Right ventricle myocardium inferior (tissue), 1 donor: ENCODE measurements at places on chromosomes 2 and 18. TPM values are rescaled to one million over a fixed set of nuclear protein-coding genes. Genes with fewer than 3 reads are reported as not detected.

GRCh38 chr2:70214953-70215549, 24.2 kb upstream of the C2orf42 start:
- DNase-seq: no peak

Gene DAPL1
- total RNA-seq: not detected

Gene MYOM1
- 611 TPM for total RNA-seq

Gene FSHR
- total RNA-seq: 0.14 TPM

DNA sequence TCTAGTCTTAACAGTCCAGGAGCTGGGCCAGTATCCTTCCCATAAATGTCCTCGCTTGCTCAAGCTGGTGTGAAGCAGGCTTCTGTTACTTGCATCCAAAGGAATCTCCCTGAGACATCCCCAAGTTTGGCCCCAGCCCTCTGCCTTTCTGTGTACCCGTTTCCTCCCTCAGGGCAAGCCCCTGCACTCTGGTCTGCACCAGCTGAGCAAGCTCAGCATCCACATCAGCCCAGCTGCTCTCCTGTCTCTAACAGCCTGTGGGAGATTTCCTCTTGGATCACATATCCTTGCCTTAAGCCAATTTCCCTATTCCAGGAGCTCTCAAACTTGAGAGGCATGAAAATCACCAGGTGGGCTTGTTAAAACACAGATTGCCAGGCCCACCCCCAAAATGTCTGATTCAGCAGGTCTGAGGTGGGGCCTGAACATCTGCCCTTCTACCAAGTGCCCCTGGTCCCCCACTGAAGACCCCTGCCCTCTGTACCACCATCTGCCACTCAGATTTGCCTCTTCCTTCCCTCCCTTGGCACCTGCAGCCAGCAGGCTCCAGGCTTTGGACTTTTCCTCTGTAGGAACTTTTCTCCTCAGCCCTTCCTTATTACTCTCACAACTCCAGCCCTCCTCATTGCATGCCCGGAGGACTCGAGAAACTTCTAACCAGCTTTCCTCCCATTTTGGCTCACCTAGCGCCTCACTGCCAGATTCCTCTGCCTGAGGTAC, 32.1 kb downstream of the REEP1 start:
- DNase-seq: no peak

Gene HOXD4
- total RNA-seq: not detected

DNA sequence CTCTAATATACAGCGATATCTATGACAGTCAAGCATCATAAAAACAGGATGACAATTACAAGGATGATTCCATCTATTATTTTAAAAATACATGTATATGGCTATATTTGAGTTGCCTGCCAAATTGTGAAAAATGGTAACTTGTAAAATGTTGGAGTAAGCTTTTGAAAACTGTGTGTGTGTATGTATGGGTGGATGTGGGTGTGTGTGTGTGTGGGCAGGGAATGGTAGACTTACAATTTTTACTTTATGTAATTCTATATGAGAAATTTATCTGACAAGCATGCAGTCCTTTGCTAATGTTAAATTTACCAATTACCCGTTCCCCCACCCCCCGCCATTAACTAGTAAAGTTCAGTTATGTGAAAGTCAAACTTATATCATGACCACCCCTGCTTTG, 14.0 kb downstream of the EPHA4 start:
- no peak for DNase-seq

Gene GNLY
- 3.4 TPM for total RNA-seq

Gene OBSL1
- total RNA-seq: 158 TPM

DNA sequence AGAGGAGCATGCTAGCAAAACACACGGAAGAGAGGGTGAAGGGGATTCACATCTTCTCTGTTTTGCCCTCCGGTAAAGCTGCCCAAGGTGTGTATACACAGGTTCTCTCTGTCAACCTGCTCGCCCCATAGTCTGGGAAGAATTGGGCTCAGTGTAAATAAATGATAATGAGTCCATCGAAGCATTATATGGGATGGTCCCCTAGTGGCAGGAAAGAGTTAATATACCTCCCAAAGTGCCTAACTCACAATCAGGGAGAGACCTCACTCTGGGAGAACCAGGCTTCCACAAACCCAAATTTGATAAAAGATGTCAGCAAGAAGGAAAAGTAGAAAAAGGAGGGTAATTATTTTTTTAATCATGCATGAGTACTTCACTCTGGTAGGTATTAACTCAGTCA, 262.2 kb upstream of the ZNF521 start:
- no peak for DNase-seq

- DNase-seq: no peak
Observed at GRCh38 chr18:26458526-26459232, 89.7 kb downstream of the KCTD1 start.

Gene TMEM198
- 2.7 TPM for total RNA-seq

Gene HOXD8
- 0.16 TPM for total RNA-seq

- no peak for DNase-seq
Observed at GRCh38 chr2:238233625-238234024, 6.2 kb downstream of the HES6 start.

- DNase-seq: no peak
Observed at GRCh38 chr2:37590119-37590571, 81.3 kb downstream of the CDC42EP3 start.

GRCh38 chr18:41732356-41732755, 222.7 kb upstream of the PIK3C3 start:
- DNase-seq: no peak

Gene RAB31
- 11.7 TPM for total RNA-seq

DNA sequence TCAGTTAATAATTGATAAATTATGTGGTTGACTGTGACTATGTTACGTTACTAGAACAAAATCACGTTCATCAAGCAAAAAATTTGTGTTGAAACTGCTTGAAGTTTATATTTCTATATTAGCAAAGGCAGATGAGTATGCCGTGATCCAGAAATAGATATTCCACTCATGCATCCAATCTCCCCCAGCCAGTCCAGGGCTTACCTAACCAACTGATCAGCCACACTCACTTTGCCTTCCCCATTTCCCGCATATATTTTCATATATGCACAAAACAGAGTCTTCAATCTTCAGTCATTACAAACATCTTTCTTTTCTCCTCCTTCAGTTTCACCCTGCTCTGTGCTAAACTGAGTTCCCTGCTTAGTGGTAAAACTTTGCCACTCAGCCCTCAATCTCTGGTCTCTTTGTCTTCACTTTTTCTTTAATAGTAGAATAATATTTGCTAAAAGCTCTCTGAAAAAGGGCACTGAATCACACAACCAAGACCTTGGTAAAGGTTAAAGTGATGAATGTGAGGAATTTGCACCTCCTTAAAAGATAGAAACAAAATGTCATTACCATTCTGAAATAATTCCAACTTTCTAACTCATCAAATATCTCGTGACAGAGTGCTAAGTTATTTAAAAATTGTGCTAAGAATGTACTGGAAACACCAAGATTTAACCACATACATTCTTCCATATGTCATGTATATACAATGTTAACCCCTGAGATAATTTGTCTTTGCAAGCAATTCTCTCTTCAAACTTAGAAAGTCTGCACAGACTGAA, 893.2 kb upstream of the CRIM1 start:
- no peak for DNase-seq

GRCh38 chr2:230924470-230925341, at the start of gene GPR55:
Gene GPR55 (minus strand): TSS chr2:230925242. CDS start chr2:230910962, 14,280 bp downstream.
- DNase-seq: no peak

GRCh38 chr2:72886505-72887031, 640 bp upstream of the SPR start:
- DNase-seq: no peak

- DNase-seq: no peak
Observed at GRCh38 chr2:102420290-102420689, 2.7 kb upstream of the IL18RAP start.

Gene TFPI
- total RNA-seq: 33.6 TPM

DNA sequence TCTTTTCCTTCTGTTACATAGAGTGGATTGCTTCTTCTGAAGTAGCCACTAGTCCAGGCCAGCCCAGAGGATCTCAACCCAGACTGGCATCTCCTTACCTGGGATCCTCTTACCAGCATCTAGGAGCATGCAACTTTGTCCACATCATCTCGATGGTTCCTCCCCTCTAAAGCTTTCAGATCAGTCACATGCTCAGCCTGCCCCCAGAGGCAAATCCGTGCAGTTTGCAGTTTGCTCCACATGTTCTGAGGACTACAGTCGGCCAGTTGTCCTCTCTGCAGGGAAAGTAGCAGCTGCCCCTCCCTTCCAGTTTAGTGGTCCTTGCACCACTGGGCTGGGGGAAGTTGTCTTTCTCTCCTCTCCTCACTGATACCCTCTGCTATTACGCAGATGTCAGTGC, 259.8 kb upstream of the APCDD1 start:
- no peak for DNase-seq

Gene ATP6V1B1
- total RNA-seq: not detected

DNA sequence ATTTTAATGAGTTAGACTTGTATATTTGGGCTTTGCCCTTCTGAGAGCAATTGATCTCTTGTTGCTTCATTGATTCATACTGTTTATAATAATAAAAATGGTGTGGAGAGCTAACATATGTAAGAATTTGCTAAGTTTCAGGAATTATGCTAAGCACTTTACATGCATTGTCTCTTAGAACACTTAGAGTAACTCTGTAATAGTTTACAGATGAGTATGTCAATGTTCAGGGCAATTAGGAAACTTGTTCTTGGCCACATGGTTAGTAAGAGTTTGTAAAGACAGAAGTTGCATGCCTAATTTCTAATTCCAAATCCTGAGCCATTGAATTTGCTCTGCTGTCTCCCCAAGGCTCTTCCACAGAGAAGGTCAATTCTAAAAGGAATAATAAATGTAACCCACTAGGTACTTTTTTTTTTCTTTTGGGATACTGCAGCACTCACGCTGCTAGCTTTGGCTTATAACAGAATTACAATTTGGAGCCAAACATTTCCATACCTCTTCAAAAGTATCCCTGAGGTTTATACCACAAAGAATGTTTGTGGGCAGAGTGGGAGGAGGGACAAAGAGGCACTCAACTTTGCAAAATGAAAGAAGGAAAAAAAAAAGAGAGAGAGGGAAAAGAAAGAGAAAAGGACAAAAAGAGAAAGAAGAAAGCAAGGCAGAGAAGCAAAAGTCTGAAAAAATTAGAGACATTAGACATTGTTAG, 232.4 kb downstream of the CALCRL start:
- DNase-seq: no peak

Gene OR6B2
- total RNA-seq: not detected

DNA sequence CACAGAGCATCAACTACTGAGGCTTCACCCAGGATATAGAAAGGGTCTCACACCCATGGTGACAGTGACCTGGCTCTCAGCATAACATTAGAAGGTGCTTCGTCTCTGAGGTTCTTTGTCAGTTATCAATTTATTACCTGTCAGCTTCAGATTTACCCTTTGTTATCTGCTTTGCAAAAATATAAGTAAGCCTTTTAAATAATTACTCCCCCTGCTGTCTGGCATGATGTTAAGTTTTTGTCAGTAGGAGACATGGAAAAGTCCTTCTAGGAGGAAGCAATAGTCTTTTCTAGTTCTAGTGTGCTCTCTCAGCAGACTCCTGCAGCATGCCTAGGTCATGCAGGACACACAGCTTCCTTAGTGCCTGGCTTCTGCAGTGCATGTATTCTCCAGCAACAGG, 149.9 kb downstream of the RDH14 start:
- no peak for DNase-seq

Gene CFC1
- not detected for total RNA-seq

Gene NGEF
- total RNA-seq: 0.51 TPM

GRCh38 chr18:58180738-58181353, 136.8 kb downstream of the NEDD4L start:
- no peak for DNase-seq

DNA sequence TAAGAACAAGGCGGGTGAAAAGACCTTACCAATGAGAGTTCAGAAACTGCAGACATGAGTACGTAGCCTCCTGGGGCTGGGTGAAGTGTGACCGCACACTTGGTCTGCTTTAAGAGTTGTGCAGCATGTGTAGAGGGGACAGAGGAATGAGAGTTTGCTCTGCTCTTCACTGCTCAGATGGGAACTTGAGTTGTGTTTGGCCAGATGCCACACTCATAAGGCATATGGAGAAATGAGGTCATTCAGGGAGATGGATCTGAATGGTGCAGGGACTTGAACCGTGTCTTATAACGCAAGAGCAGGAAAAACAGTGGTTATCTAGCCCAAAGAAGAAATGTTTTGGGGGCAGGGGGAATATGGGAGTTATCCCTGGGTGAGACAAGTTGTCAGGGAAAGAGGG, 273.8 kb upstream of the LYPD1 start:
- no peak for DNase-seq

GRCh38 chr18:53544917-53545316, 679.6 kb downstream of the MBD2 start:
- no peak for DNase-seq

DNA sequence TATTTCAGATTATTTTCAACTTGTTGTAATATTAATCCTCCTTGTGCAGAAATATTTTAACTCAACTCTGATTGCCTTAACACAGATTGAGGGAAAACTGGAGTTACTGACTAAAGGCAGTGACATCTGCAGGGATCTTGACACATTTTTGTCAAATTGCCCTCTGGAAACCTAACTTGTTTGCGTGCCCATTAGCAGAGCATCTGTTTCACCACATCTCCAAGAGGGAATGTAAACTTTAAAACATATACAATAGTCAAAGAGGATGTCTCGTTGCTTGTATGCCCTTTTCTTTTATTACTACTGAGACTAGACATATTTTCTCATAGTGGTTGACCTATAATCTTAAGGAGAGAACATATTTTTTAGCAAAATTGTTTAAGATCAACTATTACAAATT, 14.2 kb downstream of the INPP1 start:
- no peak for DNase-seq

- no peak for DNase-seq
Observed at GRCh38 chr18:76821356-76821874, 942 bp upstream of the ZNF236 start.

Gene RIT2
- not detected for total RNA-seq

- DNase-seq: no peak
Observed at GRCh38 chr18:25225151-25225550, 126.8 kb downstream of the ZNF521 start.

DNA sequence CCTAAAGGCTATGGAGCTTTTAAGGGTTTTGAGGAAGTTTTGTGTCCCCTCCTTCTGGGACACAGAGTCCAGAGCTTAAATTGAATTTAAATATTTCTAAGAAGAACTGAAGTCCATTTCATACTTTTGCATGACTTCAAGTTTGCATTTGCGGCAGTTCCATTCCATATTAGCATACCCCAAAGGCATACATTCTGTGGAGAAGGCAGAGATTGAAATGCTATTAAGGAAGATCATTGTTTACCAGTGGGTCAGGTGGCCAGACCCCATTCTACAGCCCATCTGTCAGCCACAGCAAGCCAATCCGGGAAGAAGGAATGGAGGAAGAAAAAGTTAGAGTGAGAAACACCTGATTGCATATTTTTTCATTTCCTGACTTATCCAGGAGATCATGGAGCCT, 75.0 kb downstream of the DNAH7 start:
- DNase-seq: no peak

DNA sequence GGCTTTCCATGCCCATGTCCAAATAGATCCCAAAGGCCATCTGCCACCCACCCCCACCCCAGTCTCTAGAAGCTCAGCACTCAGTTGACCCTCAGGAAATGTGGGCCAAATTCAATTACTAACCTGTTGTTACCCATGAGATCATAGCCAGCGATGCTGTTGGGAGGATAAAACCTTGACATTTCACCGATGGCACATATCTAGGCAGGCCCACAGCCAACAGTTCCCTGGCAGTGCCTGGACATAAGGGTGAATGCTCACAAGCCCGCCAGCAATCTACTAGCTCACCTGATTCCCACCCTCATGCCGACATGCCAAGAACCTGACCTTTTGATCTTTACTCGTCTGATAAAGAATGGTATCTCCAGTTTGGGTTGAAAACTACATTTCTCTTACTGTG, 11.8 kb upstream of the ACOXL start:
- no peak for DNase-seq
